ENCODE measurements at places on chromosomes 2 and 18.
A peak's percentile ranks its signal among the peaks of the same experiment; 100 is the strongest.

DNA sequence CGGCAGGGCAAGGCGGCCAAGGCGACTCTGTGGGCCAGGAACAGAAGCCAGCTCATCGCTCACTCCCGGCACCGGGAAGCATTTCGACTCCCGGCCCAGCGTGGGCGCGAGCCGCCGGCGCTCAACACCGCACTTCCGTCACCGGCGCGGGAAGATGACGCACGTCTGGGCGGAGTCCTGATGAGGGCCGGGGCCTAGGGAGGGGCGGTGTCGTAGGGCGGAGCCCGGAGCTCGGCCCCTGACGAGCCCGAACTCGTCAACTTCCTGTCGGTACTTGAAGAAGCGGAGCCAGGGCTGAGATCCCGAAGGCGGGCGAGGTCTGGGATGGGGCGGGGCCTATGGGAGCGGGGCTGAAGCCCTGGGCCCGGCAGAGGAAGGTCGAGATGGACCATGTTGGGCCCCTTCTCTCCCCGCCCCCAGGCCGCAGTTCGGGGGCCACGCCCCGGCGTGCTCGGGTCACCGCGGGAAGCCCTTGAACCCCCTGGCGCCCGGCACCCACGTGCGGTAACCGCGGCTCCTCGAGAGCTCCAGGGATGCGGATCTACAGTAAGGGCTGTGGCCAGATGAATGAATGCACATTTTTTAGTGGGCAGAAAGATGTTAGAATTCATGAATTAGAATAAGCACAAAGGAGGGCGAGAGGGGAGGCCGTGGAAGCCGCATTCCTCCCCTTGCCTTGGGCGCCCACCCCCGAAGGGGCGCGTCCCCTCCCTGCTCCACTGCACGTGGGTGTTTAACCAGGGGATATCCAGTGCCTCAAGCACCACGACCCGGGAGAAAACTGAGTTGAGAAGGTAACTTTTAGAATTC lies at the start of gene RNASEH1:
Gene RNASEH1 (minus strand): TSS at position 129 of the 810 bp plus-strand sequence. CDS start 73 bp downstream, at position 56.
- peak; percentile 100 for DNase-seq

- peak; percentile 64 for DNase-seq
Observed at GRCh38 chr2:236636714-236637470, 67.3 kb downstream of the ACKR3 start.

- DNase-seq: no peak
Observed at GRCh38 chr2:68849579-68850030, 21.6 kb downstream of the BMP10 start.

GRCh38 chr2:202038471-202039277 lies 5.0 kb downstream of the FZD7 start:
- no peak for DNase-seq

DNA sequence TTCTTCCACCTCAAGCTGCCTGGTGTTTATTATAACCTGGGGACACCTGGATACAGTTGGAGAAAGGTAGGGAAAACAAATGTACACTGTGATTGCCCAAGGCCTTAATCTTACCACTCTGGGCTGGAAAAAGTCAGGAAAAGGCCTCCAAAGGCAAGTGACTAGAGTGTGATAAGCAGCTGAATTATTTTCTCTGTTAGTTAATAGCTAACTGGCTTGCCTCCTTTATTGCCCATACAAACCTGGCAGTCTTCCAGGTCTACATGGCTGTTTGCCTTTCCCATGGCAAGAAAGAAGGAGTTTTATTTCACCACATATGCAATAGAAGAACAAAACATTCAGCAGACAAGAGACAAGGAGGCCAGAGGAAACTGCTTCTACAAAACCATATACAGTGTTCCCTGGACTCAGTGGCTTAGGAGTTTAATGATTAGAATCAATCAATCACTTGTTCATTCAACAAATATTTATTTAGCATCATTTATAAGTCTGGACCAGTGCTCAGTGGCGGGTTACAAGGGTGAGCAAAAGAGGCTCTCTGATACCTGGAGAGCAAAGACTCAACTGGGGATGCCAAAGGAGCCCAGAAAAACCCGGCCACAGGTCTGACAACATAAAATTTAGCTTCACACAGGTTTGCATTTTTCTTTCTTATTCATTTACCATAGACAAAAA lies 27.5 kb upstream of the SUCLG1 start:
- no peak for DNase-seq

DNA sequence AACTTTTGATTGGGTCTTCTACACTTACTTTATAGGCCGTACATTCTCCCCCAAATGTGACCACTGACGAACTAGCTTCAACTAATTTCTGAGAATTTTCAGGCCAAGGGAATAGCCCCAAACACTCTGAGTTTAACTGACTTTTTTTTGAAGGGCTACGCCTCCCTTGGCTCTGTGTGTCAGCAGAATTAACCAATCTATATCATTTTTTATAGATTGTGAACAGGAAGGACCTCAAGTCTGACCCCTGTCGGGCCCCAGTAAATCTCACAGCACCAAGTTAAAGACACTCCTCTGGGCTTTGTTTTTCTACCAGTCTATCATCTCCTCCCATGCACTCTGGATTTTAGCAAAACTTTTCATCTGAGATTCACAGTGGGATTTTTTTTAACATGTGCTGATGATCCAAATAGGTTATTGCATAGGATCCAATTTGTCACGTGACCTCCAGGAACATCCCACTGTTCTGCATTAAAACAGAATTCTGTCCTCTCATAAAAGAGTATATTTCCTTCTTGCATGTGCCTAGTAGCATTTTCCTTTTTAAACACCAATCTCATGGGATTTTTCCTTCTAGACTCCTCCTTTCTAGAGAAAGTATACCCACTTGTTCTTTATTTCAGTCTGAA lies 307.1 kb downstream of the OSR1 start:
- DNase-seq: no peak

GRCh38 chr2:69765096-69765380 lies 23.1 kb downstream of the ANXA4 start:
- DNase-seq: no peak

- DNase-seq: no peak
Observed at GRCh38 chr18:70024093-70024492, 76.4 kb upstream of the CD226 start.

DNA sequence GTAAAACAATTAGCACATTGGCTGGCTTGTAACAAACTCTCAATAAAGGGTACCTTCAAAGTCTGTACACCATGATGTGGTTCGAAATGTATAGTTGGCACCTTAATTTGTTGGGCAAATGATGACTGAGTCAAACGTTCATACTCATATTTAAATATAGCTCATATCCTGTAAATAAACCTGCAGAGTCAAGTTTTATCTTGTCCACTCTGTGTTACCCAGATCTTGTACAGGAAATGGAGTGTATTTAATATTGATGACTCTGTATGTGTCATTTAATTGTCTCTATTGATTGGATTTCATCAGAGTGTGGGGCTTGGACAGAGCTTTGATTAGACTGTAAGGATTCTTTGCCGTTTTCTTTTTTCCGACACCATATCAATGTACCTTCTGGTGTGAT lies 805.6 kb upstream of the ZEB2 start:
- no peak for DNase-seq

- no peak for DNase-seq
Observed at GRCh38 chr18:61019338-61020301, 313.6 kb upstream of the CDH20 start.

- DNase-seq: no peak
Observed at GRCh38 chr2:67215214-67216055, 181.7 kb upstream of the ETAA1 start.

DNA sequence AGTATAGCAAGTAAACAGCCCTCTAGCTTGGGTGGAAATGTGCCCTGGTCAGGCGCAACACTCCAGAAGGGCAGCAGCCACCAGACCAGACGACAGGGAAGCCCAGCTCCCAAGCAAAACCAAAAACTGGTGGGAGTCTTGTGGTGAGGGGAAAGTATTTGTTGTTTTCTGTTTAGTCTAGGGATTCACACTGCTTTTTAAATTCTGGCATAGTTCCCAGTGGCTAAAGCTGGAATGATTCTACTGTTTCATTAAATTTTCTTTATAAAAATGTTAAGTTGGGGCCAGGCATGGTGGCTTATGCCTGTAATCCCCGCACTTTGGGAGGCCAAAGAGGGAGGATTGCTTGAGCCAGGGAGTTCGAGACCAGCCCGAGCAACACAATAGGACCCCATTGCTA lies 38.5 kb downstream of the MERTK start:
- no peak for DNase-seq

- DNase-seq: no peak
Observed at GRCh38 chr2:176826984-176827668, 385.5 kb upstream of the HNRNPA3 start.

- DNase-seq: no peak
Observed at GRCh38 chr2:195649629-195650190, 7.3 kb upstream of the SLC39A10 start.

- no peak for DNase-seq
Observed at GRCh38 chr18:63892566-63892965, 5.1 kb downstream of the SERPINB2 start.

- no peak for DNase-seq
Observed at GRCh38 chr18:55114876-55115275, 155.6 kb upstream of the CCDC68 start.

DNA sequence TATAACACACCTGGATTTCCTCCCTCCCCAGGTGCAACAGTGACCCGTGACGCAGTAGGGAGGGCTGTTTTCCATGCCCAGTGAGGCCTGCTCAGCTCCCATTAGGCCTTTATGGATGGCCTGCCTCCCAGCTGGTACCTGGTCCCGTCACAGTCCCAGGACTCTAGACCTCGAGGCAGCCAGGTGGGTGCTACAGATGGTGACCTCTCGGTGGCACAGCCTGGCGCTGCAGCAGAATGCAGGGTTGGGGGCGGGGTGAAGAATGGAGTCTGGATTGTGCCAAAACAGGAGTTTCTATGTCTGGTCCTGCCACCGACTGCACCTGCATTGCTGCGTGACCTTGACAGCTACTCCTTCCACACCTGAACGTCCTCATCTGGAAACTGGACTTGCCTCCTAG lies 18.0 kb upstream of the YWHAQ start:
- DNase-seq: no peak

DNA sequence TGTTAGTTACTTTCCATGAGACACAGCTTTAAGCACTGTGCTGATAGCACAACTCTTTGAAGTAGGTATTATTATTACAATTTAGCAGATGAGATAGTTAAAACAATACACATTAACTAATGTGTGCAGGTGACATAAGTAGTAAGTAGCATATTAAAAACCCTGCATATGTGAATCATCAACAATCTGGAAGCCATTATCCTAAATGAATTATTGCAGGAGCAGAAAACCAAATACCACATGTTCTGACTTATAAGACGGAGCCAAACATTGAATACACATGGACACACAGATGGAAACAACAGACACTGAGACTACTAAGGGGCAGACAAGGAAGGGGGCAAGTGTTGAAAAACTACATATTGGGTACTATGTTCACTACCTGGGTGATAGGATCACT lies 300.3 kb upstream of the GULP1 start:
- DNase-seq: no peak

Data from aorta (tissue), 5 donors.